NCI-H1417 treated with DMSO at 0.1 percent for 48 hours (cell line): ENCODE measurements at places on chromosomes 3 and 15.

GRCh38 chr3:56979791-56980190 lies 80.7 kb upstream of the SPATA12 start:
- no peak for DNase-seq

DNA sequence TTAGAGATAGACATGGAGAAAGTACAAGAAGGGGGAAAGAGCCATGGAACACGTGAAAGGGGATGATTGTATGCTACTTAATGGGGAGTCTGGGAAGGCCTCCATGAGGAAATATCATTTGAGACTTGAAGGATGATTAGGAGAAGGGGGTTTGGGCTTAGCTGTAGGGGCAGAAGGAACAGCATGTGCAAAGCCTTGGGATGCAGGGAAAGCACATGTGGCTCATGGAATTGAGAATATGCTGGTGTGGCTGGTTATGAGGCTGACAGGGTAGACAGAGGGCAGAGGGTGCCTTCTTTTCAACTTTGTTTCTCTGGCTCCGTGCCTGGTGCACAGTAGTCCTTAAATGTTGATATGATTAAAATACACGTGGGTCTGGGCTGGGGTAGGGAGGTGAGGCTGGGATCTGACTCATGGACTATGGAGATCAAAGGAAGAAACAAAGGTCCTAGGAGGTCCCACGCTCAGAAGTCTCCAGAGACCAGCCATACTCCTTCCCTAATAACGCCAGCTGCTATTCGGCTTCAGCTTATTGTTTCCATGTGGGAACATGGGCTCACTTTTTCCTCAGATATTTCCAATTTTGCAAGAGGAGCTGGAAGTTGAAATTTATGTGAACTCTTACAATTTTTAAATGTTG lies 1.1 kb downstream of the GTF2E1 start:
- no peak for DNase-seq

DNA sequence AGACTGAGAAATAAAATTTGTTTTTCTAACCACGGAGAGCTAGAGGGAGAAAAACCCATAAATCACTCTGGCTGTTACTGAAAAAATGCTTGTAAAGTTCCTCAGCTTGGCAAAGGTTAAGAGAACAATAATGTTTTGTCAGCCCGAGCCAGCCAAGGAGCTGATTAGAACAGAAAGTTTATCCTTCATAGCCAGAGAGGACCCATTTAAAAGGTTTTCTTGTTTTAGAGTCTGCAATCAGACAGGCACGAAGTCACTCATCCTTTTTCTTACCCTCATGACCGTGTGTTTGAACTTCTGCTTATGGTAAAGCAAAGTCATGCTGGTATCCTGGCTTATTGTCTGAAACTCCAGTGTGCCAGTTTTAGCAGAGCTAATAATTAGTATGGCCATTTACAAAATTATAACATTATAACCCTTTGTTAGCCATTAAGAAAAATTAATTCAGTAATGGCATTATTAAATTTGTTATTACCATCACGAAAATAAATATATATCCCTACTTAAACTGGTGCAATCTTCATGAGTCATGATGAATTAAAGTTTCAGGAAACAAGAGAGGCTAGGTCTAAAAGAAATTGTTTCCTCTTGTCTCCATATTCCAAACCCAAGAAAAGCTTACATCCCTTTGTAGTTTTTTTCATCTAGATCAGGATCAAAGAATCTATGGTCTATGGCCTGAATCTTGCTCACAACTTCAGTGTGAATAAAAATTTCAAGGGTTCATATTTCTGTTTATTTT lies 13.5 kb upstream of the STXBP5L start:
- DNase-seq = no peak

- DNase-seq = no peak
Observed at GRCh38 chr15:93428150-93428549, 339.1 kb upstream of the RGMA start.

- no peak for DNase-seq
Observed at GRCh38 chr3:38579551-38580449, 69.7 kb downstream of the SCN5A start.

GRCh38 chr15:86236356-86237110 lies 156.9 kb downstream of the AGBL1 start:
- DNase-seq = no peak

DNA sequence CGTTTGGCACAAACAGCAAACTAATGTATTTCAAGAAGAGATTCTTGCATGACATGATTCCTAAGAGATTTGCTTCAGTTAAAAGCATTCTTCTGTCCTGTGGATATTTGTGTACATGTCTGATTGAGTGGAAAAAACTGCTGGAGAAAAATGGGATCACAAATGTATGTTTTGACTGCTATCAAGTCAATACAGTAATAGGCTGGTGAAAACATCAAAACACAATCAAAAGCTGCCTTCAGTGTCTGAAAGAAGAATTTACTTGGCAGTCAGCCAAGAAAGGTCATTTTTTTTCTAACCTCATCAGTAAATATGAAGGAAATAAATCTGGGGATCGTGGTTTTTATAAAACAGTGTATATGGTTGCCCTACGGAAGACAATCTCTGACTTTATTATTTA lies 1214.8 kb downstream of the NSUN3 start:
- no peak for DNase-seq

- no peak for DNase-seq
Observed at GRCh38 chr3:114874522-114874971, 272.5 kb downstream of the ZBTB20 start.

- no peak for DNase-seq
Observed at GRCh38 chr3:57787867-57788623, 31.9 kb downstream of the SLMAP start.

DNA sequence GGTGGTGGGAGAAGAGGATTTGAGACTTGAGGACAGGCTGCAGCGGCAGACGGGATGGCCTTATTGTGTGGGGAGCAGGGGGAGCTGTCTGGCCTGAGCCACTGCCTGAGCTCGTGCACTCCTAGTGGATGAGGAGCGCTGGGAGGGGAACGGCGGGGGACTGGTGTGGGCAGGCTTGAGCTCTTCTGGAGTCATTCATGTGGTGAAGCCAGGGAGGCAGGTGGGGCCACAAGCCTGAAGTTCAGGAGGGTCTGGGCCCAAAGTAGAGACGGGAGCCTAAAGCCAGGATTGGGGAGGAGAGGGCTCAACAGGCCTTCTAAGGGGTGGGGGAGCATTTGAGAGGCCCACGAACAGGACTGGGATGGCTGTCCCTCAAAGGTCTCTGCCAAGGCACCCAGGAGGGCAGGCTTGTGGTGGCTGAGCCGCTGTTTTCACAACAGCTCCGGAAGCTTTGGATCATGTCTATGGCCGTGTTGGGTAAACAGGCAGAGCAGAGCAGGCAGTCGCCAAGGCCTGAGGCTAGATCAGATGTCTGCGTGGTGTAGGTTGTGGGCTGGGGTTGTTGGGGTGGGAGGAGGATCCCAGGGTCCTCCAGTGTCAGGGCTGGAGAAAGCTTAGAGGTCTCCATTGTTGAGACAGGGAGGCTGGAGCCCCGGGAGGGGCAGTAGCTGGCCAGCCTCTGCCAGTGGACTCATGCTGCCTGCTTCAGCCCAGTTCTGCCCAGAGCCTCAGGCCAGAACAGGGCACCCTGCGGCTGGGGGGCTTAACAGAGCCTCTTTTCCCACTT lies 8.2 kb downstream of the PRKCD start:
- DNase-seq = no peak

GRCh38 chr3:13600950-13601691 lies 52.2 kb downstream of the FBLN2 start:
- no peak for DNase-seq

- no peak for DNase-seq
Observed at GRCh38 chr3:158672215-158673176, at the start of gene LXN. Gene LXN (minus strand): TSS chr3:158672648. CDS start chr3:158672478, 170 bp downstream.

- no peak for DNase-seq
Observed at GRCh38 chr3:11221818-11222415, 50.3 kb upstream of the ATG7 start.

DNA sequence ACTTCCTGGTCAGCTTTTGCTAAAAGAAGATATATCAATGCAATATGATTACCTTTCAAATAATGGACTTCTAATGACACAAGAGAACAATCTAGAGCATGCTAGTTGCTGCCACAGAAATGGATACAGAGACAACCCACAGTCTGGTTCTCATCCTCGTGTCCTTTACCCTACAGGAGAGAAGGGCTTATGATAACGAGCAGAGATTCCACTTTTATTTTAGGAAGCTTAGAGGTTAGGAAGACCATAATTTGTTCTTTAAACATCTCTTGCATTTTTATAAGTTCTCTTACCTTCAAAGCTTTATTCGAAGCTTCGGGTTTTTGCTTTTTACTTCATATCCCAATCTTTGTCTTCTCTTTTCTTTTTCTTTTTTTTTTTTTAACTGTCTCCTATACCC lies 39.1 kb downstream of the FILIP1L start:
- no peak for DNase-seq

GRCh38 chr3:66453651-66454463 lies 47.0 kb downstream of the LRIG1 start:
- no peak for DNase-seq

DNA sequence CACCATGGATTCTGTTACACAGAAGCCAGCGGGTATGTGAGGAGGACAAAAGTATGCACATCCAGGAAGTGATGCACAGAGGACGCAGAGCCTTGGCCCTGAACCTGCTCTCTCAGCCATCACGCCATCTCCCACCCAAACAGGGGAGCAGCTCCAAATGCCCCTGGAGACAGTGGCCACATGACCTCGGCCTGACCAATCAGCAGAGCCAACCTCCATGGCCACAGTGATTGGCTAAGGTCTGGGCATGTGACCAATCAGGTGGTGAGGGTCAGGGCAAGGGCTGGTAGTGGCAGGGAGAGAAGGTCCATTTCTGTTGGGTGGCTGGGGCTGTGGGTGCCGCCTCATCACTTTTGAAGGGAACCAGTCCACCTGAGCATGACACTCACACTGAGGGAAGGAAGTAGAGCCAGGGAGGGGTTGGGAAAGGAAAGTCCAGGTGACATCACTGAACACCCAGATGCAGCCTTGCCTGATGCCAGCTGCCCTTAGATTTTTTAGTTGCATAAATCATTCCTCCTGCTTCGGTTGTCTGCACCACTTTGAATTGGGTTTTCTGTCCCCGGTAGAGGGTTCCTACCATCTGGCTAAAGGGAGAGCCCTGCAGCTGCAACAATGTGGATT lies 70.3 kb upstream of the IQSEC1 start:
- DNase-seq = no peak

DNA sequence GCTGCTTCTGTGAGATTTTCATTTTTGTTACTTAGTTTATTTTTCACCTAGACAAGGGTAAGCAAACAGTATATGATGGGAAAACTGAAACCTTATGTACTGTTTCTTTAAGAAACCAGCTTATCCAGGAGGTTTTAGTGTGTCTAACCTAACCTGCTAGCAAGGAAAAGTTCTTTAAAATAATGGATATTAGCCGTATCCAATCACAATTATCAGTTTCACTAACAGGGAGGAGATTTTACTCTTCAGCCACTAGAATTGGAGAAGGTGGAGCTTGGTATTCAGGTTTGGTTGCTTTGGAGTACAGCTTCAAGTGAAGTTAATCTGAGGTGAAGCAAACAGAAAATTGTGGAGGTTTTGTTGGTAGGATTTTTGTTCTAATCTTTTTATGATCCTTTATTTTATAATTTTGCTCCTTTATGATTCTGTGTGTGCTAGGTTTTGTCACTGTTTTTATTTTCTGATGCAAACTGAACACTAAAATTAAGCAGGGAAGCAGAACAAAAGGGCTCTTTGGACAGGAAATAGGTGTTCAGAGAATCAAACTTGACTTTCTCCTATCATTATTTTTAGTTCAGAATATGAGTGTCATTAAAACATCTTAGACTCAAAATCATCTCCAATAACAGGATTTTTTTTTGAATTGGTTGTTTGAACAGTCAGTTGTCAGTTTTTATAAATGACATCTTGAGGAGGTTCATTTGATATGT lies 13.0 kb downstream of the ZFAND6 start:
- DNase-seq = peak; percentile 93

GRCh38 chr15:60701261-60702019 lies 222.5 kb upstream of the ICE2 start:
- no peak for DNase-seq

- DNase-seq = no peak
Observed at GRCh38 chr15:39919411-39919747, 687 bp downstream of the GPR176 start.

GRCh38 chr3:195462308-195462610 lies 19.4 kb upstream of the ACAP2 start:
- DNase-seq = no peak

DNA sequence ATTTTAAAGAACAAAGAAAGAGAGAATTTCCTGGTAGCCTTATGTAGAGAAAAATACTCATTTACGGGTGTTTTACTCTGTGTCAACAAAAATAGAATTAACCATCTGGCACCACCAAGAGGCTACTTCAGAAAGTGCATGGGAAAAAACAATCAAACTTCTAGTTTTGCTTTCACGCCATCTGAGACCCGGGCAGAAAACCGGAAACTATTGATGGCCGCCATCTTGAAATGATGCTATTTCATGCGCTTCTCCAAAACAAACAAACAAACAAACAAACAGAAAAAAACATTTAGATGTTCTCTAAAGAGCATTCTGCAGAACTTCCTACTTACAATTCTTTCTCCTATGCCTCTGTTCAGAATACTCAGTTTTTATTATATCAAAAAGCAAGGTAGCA lies 49.4 kb upstream of the SYNPR start:
- DNase-seq = no peak

DNA sequence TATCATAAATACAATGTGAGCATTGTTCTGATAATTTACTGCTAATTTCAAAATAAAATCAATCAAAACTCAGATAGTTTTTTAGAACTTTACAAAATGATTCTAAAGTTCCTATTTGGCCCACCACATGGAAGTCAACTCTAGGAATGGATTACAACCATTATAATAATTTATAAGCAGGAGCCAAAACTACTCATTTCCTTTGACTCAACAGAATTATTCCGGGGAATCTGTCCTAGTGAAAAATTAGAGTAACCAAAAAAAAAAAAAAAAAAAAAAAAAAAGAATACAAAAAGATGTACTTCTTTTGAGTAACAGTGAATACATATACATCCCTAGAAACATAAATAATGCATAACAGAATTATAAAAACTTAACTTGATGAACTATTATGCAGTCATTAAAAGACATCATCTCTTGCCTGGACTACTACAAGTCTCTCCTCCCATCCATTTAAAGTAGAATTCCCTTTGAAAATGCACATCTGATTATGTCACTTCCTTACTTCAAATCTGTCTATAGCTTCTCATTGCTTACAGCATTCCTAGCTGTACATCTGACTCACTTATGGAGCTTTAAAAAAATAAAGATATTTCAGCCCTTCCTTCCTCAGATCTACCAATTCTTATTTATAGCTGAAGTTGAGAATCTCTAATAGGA lies 43.4 kb downstream of the HDGFL3 start:
- no peak for DNase-seq

- no peak for DNase-seq
Observed at GRCh38 chr3:73580343-73580742, 44.4 kb downstream of the PDZRN3 start.

DNA sequence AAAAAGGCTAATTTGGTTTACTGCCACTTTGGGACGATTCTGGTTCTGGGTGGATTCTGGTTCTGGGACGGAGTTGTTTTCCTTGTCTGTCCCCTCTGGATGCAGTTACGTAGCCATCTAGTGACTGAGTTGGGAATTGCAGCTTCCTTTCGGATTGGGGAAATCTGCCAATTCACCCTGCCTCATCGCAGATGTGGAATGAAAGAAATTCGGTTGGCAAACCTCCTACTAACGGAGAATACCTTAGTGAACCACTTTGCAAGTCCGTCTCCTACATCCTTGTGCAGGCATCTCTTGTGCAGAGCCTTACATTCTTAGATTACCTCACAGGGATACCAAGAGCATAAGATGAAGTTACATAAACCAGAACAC lies 31.5 kb upstream of the AP4E1 start:
- peak; percentile 37 for DNase-seq

GRCh38 chr3:10845839-10846656 lies 30.0 kb downstream of the SLC6A11 start:
- DNase-seq = no peak
